ENCODE measurements at places on chromosomes 3 and 15.
A peak's percentile ranks its signal among the peaks of the same experiment; 100 is the strongest.

GRCh38 chr15:37140531-37141058, 40.2 kb upstream of the MEIS2 start:
- no peak for DNase-seq

DNA sequence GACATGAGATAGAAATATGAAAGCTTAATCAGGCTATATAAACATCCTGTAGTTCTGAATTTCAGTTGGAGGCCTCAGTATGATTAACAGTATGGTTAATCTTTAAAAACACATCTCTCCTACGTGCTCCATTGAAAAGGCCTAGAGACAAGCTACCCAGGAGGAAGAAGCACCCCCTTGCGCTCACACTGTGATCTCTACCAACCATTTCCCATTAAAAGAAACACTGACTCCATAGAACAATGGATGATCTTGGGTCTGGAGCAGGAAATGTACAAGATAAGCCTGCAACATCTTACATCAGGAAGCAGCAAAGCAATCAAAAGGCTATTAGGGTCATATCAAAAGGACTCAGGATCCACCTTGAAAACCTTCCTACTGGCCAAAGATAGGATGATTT, 3.4 kb upstream of the EOGT start:
- no peak for DNase-seq

- DNase-seq: no peak
Observed at GRCh38 chr3:56633181-56633580, 49.9 kb downstream of the TASOR start.

GRCh38 chr3:12556690-12557472, at the start of gene MKRN2:
TSS of gene MKRN2 (plus strand) at chr3:12557087. CDS start at chr3:12557151, 64 bp downstream.
- peak; percentile 79 for DNase-seq

GRCh38 chr15:63601704-63602185, 4.6 kb downstream of the FBXL22 start:
- DNase-seq: no peak

GRCh38 chr3:154228561-154229216, 95.6 kb downstream of the DHX36 start:
- DNase-seq: no peak

DNA sequence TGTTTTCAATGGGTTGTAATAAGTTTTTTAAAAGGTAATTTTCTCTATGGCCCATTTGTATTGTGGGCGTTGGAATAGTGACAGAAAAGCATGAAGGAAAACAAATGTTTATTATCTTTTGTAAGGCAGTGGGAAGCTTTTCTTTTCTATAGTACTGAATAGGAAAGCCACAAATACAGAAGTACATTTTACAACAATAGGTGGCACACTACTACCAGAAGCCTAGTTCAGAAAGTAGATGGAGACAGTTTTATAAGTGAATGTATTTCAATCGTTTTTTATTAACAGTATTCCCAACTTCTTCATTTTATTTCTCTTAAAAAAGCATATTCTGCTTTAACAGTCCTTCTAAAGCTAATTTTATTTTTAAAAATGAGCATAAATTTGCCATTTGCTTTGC, 296.7 kb downstream of the PTPRG start:
- no peak for DNase-seq

GRCh38 chr3:42014921-42015533, 53.1 kb upstream of the ULK4 start:
- no peak for DNase-seq

- DNase-seq: no peak
Observed at GRCh38 chr15:65529762-65530317, 423 bp upstream of the HACD3 start.

DNA sequence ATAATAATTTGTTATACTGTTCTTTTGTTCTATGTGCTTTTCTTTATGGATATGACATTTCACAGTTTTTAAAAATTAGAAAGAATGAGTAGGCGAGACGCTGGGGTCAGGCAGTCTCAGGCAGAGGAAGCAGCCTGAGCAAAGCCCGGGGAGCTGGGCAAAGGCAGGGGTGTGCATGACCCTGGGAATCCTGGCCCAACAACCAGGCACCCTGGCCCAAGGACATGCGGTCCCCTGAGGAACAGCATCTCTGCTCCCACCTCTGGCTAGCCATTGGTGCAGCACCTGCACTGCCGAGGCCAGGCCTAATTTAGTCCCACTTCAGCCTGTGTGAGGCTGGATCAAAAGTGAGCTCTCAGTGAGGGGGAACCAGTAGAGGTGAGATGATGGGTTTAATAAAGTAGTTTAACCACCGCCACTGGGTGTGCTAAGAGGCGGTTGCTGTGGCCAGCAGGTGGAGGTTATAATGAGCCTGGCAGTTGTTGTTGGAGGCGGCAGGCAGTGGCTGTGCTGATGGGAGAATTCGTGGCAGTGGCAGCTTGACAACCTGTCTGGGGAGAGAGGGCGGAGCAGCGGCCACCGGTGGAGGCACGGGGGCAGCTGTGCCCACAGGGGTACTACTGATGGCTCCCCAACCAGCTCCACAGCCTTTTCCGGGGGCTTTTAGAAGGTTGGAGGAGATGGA, 41.5 kb downstream of the PRKCD start:
- DNase-seq: no peak

- DNase-seq: no peak
Observed at GRCh38 chr15:83320404-83320803, 35.9 kb upstream of the BNC1 start.

DNA sequence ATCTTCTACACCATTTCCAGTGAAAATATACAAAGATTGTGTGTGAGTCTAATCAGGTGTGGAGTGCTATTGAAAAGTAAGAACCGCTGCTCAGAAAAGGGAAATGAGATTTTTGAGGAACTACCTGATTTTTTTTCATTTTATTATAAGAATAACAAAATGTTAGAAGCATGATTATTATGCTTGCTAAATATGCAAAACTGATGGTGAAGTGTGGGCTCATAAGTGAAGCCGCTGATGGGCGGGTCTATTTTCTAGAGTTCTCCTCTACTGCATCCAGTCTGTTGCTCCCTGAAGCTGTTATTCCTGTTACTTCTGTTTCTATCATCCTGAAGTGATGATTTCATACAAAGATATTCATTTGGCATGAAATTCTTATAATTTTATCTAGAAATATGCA, 612.0 kb downstream of the CADM2 start:
- no peak for DNase-seq
